T-helper 22 cell (primary cell): ENCODE measurements at places on chromosomes 11 and 22.

DNA sequence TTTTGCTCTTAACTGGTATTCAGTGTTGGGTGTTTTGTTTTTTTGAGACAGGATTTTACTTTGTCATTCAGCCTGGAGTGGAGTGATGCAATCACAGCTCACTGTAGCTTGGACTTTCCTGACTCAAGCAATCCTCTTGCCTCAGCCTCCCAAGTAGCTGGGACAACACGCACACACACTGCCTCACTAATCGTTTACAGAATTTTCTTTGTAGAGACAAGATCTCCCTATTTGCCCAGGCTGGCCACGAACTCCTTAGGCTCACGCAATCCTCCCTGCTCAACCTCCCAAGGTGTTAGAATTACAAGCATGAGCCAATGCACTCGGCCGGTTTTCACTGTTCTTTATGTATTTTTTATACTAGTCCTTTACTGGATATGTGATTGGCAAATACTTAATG lies 51.0 kb upstream of the IGLL5 start:
- no peak for DNase-seq

DNA sequence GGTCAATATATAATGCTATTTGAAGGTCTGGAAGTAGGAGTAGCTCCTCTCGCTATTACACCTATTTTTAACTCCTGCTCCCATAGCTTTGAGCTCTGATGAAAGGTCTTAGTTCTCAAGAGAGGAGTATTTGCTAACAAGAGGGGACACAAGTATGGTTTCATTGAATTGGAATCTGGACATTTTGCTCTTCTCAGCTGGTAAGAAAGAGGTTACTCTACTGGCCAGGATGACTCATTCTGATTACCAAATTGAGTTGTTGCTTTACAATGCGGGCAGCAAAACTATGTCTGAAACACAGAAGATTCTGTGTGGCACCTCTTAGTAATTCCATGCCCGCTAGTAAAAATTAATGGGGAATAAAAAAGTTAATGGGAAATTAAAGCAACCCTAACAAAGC lies 63.6 kb upstream of the EP300 start:
- DNase-seq: no peak

DNA sequence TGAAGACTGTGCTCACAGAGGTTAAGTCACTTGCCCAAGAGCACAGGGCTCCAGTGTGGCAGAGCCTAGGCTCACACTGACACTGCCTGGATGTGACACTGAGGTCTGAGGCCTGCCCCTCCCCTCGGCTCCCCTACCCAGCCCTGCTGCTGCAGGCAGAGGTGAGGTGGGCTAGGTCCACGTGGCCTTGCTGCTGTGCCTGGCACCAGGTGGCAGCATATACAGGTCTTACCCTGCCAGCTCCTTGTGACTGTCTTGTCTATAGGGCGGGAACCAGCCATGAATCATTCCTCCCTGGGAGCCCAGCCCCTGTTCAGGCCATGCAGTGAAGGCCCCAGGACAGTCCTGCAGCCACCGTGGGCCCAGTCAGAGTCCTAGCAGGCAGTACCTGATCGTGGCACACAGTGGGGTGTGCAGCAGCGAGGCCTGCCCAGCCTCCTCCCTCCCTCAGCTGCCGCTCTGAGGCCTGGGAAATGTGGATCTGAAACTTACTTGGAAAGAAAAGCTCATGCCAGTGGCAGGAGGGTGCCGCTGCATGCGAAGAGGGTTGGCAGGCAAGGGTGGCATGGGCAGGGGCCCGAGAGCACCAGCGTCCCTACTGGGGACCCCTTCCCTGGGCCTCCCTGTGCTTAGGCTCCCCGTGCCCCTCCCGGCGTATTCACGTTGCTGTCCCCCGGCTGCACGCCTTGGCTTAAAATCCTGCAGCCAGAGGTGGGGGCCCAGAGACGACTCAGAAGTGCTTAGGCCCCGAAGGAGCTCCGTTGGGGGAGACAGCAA lies 1.2 kb upstream of the CERK start:
- peak; percentile 77 for DNase-seq

GRCh38 chr11:125637840-125638239 lies 12.9 kb downstream of the CHEK1 start:
- no peak for DNase-seq

- DNase-seq: no peak
Observed at GRCh38 chr11:34437224-34438125, 1.3 kb upstream of the CAT start.

DNA sequence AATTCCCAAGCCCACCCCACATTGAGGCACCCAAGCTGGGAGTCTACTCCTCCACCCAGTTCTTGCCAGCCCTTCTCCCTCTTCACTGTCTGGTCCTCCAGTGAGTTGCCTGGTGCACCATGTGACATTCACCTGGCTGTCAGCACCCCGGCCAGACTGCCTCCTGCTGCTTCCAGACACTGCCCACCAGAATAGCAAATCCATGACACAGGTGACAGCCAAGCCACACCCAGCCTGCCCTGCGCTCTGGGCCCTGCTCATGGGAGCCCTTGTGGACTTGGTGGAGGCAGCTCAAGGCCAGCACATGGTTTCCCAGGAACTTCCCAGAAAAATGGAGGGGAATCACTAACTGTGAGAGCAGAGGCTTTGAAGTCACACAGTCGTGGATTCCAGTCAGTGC lies 96.3 kb upstream of the CSNK2A3 start:
- DNase-seq: no peak

DNA sequence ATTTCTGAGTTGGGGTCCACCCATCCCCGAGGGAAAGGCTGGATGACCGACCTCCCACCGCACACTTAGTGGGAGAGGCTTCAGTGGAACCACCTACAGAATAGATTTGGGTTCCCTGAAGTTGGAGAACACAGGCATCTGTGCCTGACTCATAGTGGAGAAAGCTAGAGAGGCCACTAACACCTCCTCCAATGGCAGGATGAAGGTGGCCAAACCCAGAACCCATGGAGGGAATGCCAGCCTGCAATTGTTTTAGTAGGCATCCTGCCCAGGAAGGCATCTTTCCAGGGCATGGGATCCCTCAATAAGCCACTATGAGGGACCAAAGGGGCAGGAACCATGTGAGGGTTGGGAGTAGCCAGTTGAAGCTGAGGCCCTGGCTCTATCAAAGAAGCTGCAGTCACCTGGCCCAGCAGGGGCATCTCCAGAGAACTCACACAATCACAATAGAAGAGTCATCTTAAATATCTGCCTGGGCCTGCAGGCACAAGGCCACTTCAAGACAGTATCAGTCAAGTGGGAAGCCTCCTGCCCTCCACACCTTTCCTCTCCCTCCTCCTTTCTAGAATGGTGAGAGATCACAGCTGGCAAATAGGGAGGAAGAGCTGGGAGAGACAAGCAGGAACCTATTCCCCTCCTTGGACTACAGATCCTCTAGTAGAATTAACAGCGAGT lies 124.1 kb upstream of the CSNK2A3 start:
- no peak for DNase-seq

GRCh38 chr11:131688048-131688693 lies 317.8 kb downstream of the NTM start:
- no peak for DNase-seq

DNA sequence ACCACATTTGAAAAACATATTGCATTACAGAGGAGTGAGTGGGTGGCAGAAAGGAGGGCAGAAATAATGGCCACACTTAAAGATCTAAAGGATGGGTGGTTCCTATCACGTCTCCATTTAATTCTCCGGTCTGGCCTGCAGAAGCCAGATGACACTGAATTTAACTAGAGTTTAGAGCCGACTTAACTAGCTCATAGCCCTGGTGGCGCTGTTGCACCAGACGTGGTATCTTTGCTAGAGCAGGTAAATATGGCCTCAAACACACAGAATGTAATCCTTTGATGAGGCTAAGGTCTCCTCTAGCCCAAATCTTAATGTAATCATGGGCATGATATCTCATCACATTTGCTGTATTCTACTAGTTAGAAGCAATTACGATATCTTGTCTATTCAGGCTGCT lies 51.5 kb upstream of the GAL start:
- DNase-seq: no peak

- no peak for DNase-seq
Observed at GRCh38 chr22:26763633-26764361, 106.4 kb downstream of the MIAT start.

GRCh38 chr11:1479678-1480118 lies 6.9 kb downstream of the MOB2 start:
- no peak for DNase-seq

DNA sequence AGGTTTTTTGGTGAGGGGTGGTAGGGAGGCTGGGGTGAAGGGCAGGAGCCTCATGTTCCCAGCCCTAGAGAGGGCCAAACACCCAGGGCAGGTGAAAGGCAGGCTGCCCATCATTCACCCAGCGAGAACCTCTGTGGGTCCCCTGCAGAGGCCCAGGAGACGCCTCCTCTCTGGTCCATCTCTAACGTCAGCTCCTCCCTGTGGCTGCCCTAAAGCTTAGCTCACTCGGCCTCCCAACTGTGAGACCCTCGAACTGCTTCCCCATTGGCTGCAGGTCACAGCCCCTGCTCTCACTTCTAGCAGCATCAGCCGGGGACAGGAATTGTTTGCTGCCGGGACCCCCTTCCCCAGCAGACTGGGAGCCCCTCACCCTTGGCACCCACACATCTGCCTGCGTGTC lies 615 bp upstream of the NFAM1 start:
- no peak for DNase-seq

GRCh38 chr11:103448966-103449365 lies 339.7 kb downstream of the DYNC2H1 start:
- no peak for DNase-seq

DNA sequence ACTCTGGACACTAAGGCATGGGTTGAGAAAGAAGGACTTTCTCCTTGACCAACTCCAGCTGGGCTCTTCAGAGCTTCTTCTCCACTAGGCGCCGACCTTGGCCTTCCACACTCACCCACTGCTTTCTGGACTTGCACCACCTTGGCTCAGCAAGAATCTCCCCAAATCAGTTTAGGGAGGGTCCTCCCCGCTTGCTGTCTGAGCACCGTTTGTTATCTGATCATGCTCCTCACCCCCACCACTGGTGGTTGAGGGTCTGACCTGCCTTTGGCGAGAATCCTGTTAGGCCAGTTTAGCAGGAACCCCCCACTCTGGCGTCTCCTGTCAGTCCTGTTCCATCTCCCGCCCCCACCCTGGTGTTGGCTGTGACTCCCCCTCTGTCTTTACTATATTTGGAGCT lies 10.4 kb downstream of the APOL2 start:
- no peak for DNase-seq

DNA sequence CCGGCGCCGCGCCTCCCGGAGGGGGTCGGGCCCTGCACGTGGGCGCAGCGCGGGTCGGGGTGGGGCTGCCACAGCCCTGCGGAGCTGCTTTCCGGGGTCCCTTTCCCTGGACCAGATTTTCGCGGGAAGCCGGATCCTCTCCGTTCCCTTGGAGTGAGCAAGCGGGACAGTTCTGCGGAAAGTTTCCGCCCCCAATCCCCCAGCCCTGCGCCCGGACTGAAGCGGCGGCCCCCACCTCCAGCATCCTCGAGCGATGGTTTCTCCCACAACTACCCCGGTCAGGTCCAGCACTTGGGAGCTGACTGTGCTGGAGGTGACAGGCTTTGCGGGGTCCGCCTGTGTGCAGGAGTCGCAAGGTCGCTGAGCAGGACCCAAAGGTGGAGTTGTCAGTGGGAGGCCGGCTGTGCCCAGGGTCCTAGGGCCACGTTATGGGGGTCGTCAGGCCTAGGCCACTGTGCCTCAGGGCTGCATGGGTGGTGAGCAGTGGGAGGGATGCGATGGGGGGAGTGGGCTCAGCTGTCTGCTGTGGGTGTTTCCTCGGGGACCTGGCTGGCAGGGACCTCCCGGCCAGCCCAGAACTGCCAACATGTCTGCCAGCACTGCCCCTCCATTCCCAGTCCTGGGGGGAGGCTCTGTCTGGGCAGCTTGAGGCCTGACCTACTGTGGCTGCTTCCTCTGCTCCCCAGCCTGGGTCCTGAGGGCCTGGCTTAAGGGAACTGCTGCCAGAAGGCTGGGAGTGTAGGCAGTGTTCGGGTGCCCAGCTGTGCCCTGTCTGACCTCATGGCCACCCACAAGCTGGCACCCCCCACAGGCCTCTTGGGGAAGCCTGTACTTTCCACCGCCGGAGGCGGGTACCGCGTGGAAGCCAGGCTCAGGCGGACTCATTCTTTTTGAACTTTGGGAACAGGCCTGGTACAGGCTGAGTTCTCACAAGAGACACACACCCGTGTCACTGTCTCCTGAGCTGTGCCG lies 726 bp downstream of the ST3GAL4 start:
- DNase-seq: no peak

DNA sequence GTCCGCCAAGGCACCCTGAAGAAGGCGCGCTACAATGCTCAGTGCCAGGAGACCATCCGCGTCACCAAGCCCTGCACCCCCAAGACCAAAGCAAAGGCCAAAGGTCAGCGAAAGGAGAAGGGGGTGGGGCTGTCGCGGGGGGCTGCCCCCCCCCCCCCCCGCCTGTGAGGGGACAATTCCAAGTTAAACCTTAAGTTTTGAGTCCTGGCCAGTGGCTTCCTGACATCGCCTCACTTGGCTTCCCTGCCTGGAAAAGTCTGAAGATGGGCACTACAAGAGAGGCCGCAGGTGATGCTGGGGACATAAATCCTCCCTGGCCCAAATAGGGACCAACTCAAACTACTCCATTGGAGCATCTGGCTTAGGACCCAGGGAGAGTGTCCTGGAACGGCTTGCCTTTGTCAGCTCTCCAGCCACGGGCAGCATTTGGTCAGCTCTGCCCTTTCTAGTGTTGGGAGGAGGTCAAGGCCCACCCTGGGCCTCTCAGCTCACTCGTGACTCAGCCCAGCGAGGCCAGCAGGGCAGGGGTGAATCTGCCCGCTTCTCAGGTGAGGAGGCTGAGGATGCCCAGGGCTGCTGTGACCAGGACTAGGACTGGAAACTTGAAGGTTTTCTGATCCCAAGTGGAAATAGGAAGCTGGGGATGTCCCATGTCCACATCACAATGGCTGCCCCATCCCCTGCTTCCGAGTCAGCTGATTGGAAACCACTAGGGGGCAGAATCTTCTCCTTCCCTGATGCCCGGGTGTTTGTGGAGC lies 1.4 kb downstream of the MDK start:
- DNase-seq: no peak

DNA sequence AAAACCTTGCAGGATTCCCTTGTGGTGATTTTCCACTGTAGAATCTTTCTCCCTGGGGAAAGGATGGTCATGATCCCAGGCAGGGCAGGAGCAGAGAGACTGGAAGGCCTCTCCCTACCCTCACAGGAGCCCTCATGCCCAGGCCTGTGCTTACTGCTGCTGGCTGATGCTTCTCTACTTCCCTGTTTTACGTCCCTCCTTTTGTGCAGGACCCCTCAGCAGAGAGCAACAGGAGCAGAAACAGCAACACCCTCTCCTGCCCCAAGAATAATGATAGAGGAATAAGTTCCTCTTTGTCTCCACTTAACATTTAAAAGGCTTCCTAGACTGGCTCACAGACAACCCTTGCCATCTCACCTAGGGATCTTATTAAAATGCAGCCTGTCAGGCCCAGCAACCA lies 3.6 kb downstream of the ISX start:
- DNase-seq: no peak

DNA sequence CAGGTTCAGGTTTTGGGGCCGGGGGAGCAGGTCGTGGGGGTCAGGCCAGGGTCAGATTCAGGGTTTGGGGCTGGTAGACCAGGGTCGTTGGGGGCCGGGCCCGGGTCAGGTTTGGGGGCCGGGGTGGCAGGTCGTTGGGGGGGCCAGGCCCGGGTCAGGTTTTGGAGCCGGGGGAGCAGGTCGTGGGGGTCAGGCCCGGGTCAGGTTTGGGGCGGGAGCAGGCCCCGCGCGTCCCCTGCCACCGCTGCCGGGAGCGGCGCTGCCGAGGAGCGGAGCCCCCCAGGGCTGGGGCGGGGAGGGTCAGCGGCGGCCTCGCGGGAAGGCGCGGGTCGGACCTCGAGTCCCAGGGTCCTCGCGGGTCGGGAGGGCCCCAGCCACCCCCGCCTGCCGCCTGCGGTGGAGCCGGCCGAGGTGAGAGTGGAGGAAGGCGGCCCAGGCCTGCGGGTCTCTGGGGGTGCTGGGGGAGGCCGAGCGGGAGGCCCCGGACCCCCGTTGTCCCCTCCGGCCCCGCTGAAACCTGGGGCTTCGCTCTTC lies 535 bp downstream of the TRABD start:
- no peak for DNase-seq
